ENCODE measurements at places on chromosomes 7 and 10. TPM values are rescaled to one million over a fixed set of nuclear protein-coding genes. Genes with fewer than 3 reads are reported as not detected.

DNA sequence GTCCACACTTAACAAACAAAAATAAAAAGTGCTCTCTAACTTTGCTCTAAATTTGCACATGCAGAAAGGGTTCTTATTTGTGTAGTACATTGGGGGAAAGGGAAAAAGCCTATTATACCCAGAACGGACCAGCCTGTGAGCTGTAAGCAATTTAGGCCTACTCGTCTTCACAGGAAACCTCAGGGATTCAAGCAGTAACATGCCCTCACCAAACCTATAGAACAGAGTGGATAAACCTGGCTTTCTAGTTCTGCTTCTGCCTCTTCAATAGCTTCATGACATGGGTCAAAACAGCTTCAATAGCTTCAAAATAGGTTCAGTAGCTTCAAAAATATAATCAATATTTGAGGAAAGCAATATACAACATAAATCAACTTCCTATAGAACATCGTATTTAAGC, 163.7 kb downstream of the ARL4A start:
- no peaks in the 10 kb centered on the region for H3K36me3 ChIP-seq
- H3K27ac ChIP-seq, result no peak overlapping the region
- no peaks in the 10 kb centered on the region for H3K27me3 ChIP-seq
- no peaks in the 10 kb centered on the region for H3K4me1 ChIP-seq
- DNase-seq, result no peak

DNA sequence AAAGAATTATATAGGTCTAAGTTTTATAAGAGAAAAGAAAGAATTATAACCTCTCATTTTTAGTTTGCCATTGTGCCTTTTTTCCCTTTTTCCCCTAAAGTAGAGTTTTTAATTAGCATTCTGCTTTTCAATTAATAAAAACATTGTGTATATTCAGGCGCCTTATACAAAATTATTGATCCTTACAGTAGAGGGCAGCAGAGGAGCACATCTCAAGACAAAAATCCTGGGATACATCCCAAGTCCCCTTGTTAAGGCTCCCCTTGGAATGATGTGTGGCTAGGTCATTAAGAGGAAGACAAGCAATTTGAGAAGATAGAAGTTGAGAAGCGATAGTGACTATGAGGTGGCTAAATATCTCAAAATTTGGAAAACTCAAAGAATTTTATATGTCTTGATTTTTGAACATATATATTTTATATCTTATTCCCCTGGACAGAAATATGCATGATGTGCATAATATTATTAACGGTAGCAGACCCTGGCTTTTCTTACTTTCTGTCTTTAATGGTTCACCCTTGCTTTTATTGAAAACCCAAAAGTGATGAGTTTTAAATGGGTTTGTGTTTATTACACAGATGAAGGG, 19.1 kb upstream of the TPK1 start:
- no peaks in the 10 kb centered on the region for H3K4me1 ChIP-seq
- no peaks in the 10 kb centered on the region for H3K27me3 ChIP-seq
- no peak overlapping the region for H3K27ac ChIP-seq
- no peak overlapping the region for H3K4me3 ChIP-seq
- DNase-seq, result no peak

GRCh38 chr7:12896316-12896715, 208.9 kb downstream of the ARL4A start:
- H3K4me3 ChIP-seq, result no peak overlapping the region
- H3K27ac ChIP-seq, result no peak overlapping the region
- no peak for DNase-seq
- H3K4me1 ChIP-seq, result no peaks in the 10 kb centered on the region
- H3K27me3 ChIP-seq, result no peaks in the 10 kb centered on the region

- no peak overlapping the region for H3K4me3 ChIP-seq
- DNase-seq, result no peak
- no peaks in the 10 kb centered on the region for H3K36me3 ChIP-seq
- no peak overlapping the region for H3K27ac ChIP-seq
- no peaks in the 10 kb centered on the region for H3K4me1 ChIP-seq
These were observed 55.7 kb upstream of the ZRANB1 start for GRCh38 chr10:124886195-124886594.

GRCh38 chr10:32111585-32111984, 55.4 kb upstream of the KIF5B start:
- H3K27me3 ChIP-seq, result no peaks in the 10 kb centered on the region
- H3K4me1 ChIP-seq, result no peaks in the 10 kb centered on the region
- no peak overlapping the region for H3K4me3 ChIP-seq
- H3K36me3 ChIP-seq, result no peaks in the 10 kb centered on the region

- peaks cover 8% of the 10 kb centered on the region for H3K4me1 ChIP-seq
- H3K36me3 ChIP-seq, result no peaks in the 10 kb centered on the region
- no peak overlapping the region for H3K4me3 ChIP-seq
These were observed 27.7 kb downstream of the PHYH start for GRCh38 chr10:13272164-13272571.

GRCh38 chr10:27534161-27534700, 30.1 kb downstream of the RAB18 start:
- no peaks in the 10 kb centered on the region for H3K27me3 ChIP-seq
- no peak overlapping the region for H3K27ac ChIP-seq
- peaks cover 28% of the 10 kb centered on the region for H3K36me3 ChIP-seq
- H3K4me1 ChIP-seq, result peaks cover 26% of the 10 kb centered on the region

Gene HYAL4
- not detected for total RNA-seq

Gene SLC26A5
- not detected for total RNA-seq

GRCh38 chr10:114179148-114179547, at the start of gene TDRD1:
Gene TDRD1 (plus strand): TSS chr10:114179353. CDS start chr10:114187832, 8,479 bp downstream.
- no peak for DNase-seq
- peaks cover 15% of the 10 kb centered on the region for H3K4me1 ChIP-seq
- H3K36me3 ChIP-seq, result no peaks in the 10 kb centered on the region
- H3K4me3 ChIP-seq, result no peak within 1 kb of the TSS
- H3K27me3 ChIP-seq, result no peaks in the 10 kb centered on the region
- H3K27ac ChIP-seq, result no peak within 1 kb of the TSS

Gene IGFBP1
- total RNA-seq, result not detected

DNA sequence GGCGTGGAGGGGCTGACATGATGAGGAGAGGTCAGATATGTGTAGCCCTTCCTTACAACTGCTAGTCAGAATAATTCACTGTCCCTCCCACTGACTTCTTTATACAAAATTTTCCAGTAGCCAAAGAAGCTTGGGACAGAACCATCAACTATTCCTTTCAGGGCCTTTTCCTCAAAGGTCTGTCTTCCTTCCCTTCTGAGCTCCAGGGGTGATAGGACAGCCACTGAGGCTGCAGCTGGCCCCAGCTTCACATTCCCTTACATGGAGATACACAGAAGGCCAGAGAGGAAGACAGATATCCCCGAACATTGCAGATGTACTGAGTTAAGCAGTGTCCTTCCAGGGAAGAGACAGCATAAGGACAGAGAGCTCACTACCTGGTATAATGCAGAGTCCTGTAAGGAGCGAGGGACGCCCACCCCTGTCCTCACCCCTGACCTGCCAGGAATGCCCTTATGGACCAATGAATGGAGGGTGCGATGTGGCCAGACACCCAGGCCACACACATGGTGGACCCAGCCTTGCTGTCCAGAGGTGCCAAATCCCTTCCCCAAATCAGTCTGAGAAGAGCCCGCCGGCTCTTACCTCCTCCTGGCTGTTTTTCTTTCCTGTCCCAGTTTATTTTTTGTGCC, 754.7 kb downstream of the GRID1 start:
- H3K4me1 ChIP-seq, result peaks cover 43% of the 10 kb centered on the region
- H3K36me3 ChIP-seq, result no peaks in the 10 kb centered on the region
- H3K27me3 ChIP-seq, result no peaks in the 10 kb centered on the region
- H3K27ac ChIP-seq, result no peak overlapping the region
- no peak for DNase-seq

GRCh38 chr7:86908948-86909347, 150.5 kb downstream of the ELAPOR2 start:
- H3K4me1 ChIP-seq, result no peaks in the 10 kb centered on the region
- DNase-seq, result no peak
- H3K27me3 ChIP-seq, result no peaks in the 10 kb centered on the region
- no peaks in the 10 kb centered on the region for H3K36me3 ChIP-seq
- H3K27ac ChIP-seq, result no peak overlapping the region
- no peak overlapping the region for H3K4me3 ChIP-seq
